ENCODE measurements at places on chromosomes 11 and 22.
A peak's percentile ranks its signal among the peaks of the same experiment; 100 is the strongest.

DNA sequence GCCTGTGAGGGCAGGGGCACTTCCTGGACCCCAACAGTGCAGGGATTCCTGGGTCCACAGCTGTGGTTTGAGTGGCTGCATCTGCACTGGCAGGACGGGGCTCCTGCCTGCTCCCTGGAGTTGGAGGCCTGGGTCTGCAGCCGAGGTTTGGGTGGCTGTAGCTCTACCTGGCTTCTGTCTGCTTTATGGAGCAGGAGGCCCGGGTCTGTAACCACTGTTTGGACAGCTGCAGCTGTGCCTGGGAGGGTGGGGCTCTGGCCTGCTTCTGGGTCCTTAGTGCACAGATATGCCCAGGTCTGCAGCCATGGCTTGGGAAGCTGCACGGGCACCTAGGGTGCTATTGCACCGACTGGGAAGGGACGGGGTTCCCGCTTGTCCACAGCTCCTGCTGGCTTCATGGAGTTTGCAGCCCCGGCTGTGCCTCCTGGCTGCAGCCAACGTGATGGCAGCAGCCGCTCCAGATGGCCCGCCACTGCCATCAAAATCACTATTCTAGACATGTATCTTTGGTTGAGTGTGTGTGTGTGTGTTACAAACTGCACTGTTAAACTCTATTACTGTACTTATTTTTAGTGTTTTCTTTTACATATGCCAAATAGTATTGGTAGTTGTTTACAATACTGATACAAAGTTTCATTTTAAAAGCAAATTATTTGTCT, 412.3 kb upstream of the KIRREL3 start:
- peak; percentile 35 for DNase-seq

DNA sequence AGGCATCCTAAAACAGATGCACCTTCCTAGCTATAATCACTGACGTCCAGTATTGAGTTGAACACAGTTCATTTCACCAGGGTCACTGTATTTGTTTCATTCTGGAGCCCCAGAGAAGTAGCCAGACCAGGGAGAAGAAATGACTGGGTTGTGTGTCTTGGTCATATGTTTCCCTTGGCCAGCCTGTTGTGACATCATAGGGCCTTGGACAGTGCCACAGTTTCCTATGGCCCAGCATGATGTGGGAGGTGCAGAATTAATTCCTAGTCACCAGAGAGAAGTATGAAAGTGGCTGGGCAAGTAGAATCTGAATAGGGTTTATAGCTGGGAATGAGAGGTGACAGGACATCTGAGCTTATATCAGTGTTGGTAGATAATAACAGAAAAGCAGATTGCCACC, 84.0 kb upstream of the ZBED5 start:
- no peak for DNase-seq

GRCh38 chr22:38802671-38803121, 8.8 kb upstream of the DNAL4 start:
- DNase-seq: peak; percentile 16

DNA sequence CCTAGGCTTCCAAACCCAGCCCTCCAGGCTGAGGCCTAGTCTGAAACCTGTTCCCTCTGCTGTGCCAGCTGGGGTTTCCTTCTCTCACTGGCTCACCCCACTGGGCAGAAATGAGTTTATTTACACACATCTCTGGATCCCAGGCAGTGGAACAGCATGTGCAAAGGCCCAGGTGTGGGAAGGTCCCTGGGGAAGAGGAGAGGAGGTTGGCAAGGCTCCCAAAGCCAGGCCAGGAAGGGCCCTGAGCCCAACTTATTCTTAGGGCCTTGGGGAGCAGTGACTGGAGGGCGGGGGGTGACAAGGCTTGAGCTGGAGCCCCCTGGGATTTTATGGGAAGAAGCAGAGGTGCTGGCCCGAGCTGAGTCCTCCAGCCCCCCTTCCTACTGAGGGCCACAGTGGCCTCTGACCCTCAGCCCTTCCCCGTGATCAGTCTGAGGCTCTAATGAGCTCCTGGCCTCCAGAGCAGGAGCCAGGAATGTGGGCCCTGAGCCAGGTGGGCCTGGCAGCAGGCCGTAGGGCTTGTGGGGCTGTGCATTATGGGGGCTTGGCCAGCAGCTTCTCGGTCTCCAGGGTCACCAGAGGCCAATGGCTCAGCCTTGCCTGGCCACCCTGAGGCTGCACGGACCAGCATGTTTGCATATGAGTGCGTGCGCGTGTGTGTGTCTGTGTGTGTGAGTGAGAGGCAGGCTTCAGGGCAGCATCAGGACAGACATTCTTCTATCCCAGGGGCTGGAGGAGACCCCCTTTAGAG, 2.9 kb downstream of the MYO7A start:
- DNase-seq: no peak

GRCh38 chr11:134001088-134001487, 44.3 kb upstream of the IGSF9B start:
- no peak for DNase-seq

GRCh38 chr22:20738394-20739089, 35.4 kb upstream of the SERPIND1 start:
- no peak for DNase-seq

DNA sequence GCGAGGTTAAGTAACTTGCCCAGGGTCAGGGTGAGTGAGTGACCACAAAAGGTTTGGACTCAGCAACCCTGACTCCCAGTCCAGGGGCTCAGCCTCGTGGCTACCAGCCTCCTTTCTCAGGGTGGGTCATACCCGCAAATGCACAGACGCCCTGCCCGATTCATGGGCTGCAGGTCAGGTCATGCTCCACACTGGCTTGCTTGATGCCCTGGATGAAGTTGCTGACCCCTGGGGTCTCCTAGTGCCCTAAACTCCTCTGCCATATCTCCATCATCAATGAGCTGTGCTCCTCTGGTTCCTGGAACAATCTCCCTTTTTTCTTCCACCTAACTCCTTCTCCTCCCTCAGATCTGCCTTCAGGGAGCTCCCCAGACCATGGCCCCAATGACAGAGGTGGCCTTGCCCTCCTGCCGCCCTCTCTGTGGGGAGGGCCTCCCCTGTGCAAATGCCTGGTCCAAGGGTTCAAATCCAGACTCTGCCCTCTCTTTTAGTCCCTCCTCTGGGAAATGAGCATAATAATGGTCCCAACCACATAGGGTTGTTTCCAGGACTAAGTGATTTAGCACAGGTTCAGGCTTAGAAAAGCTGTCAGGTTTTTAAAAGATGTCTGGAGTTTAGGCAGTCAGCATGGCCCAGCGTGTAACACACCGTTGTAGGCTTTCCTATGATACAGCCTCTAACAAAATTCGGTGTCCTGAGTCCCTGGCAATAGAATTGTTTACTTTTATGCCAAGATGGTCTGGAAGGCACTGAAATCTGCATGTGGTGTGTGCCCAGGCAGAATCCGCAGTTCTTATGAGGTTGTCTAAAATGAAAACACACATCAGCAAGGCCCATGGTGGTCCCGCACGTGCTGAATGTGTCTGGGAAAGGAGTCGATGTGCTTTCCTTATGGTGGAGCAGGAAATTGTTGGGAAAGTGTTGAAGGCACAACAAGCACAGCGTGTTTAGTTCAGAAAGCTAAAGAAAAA, 63.6 kb downstream of the CD82 start:
- no peak for DNase-seq

DNA sequence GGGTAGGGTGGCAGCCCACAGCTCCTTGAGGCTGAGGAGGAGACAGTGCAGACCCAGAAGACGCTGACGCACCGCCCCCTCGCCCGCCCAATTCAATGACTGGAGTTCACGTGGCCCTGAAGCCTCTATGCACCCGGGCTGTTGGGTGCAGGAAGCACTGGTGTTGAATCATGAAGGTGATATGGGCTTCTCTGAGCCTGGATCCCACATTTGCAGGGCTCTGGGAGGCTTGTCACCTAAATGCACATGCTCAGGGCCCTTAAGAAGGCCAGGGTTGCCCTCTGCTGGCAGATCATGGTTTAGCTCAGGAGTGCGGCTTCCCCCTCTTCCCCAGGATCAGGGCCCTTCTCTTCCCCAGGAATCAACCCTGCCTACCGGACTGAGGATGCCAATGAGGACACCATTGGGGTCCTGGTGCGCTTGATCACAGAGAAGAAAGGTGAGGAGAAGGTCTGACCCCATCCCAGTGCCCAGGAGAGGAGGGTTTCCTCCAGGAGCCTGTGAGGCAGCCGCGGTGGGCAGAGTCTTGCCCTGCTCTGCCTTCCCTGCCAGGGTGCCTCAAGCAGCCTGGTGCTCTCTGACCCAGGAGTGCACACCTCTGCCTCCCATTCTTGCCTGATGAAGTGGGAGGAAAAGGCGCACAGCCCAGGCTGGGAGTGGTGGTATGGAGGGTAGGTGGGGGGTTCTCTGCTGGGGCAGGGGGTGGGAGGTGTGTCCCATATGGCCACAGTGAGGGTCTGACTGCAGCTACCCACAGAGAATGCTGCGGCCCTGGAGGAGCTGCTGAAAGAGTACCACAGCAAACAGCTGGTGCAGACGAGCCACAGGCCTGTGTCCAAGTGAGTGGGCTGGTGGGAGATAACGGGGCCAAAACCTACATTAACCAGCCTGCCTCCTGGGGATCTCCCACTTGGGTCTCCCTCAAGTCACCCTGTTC, 17.5 kb downstream of the RELT start:
- peak; percentile 5 for DNase-seq

DNA sequence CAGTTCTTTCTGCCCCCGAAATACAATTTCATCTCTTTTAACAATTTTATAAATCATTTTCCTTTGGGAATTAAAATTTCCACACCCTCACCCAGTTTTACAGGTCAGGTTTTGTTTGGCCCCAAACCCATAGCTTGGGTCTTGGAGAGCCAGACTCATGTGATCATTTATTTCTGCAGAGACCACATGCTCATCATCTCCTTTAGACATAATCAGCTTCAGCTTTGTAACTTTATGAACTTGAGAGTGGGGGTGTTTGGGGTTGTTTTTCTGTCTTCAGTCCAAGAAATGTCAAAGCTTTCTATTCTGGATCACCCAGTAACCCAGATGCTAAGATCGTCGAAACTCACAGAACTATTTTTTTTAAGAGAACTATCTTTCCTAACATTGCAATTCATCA, 70.9 kb downstream of the DBX1 start:
- no peak for DNase-seq

DNA sequence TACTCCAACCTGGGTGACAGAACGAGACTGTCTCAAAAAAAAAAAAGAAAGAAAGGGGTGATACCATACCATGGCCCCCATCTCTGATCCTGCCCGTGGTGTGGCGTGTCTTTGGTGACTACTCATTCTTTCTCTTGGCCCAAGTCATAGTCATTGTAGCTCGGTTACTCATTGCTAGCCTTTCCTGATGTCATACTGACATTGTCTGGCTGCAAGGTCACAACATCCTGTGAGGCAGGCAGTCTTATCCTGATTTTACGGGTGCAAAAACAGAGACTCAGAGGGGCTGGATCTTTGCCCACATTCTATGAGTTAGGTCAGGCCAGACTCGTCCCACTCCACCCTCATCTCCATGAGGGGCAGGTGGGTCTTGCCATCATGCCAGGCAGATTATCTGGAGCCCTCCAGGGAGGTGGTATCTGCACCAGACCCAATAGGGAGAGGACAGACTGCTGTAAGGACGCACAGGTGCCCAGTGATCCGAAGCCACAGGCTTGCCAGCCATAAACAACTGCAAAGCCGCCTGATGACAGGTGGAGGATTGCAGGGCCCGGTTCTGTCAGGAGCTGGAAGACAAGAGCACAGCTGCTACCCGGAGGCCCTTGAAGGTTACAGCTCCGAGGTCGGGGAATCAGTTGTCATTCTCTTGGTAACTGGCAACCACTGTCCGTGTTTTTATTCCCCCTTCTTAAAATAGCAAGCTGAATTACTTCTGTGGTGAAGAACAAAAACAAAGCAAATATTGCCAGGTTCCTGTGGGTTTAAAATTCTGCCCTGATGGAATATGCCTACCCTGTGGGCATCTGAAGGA, 13.8 kb downstream of the TOM1 start:
- peak; percentile 43 for DNase-seq

- no peak for DNase-seq
These were observed 1.2 kb downstream of the MSANTD2 start for GRCh38 chr11:124798991-124799347.

- no peak for DNase-seq
These were observed 798.1 kb downstream of the OPCML start for GRCh38 chr11:132734217-132734616.

DNA sequence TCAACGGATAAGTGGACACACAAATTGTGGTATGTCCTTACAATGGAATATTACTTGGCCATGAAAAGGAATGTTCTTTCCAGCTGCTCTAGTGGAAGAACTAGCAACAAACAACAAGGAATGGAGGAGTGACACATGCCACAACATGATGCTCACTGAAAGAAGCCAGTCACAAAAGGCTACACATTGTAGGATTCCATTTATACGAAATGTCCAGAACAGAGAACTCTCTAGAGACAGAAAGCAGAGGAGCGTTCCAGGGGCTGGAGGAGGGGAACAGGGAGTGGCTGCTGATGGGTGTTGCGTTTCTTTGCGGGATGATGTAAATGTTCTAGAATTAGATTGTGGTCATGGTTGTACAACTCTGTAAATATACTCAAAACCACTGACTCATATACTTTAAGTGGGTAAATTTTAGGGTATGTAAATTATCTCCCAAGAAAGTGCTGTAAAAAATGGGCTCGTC, 32.4 kb upstream of the PDGFB start:
- no peak for DNase-seq

DNA sequence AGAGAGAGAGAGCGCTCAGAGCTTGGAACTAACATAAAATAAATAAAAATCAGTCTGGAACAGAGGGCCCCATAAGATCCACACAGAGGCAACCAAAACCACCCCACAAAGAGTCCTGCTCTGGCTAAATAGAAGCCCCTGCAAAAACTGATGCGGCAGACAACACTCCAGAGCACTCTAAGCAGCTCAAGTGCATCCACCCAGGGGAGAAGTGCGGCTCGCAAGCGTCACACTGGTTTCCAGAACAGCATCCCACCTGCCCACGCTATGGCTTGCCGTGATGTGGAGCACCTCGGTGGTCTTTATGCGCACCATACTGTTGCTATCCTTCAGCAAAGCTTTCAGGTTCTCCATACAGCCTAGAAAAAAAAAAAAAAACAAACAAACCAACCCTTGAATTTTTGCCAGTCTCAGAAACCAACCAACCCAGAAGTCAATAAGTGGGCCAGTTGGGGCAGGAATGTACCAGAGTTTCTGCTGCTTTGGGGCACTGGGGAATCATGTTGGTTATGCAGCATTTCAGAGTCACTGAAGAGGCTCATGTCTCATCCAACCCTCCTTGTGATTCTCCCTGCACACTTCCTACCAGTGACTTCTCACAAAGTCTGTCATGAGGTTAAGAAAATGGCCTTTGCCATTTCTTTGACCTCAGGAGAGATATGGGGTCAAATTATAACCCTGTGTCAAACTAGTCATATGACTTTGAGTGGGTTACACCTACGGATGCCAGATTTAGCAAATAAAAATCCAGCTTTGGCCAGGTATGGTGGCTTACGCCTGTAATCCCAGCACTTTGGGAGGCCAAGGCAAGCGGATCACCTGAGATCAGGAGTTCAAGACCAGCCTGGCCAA, 3.0 kb downstream of the RSPH14 start:
- DNase-seq: no peak

- no peak for DNase-seq
These were observed 103.6 kb upstream of the GALNT18 start for GRCh38 chr11:11725438-11725837.

All from DMS153 (cell line).